ENCODE measurements at places on chromosomes 7 and 10.

GRCh38 chr10:11018432-11018841, 765 bp downstream of the CELF2 start:
- no peak for DNase-seq

DNA sequence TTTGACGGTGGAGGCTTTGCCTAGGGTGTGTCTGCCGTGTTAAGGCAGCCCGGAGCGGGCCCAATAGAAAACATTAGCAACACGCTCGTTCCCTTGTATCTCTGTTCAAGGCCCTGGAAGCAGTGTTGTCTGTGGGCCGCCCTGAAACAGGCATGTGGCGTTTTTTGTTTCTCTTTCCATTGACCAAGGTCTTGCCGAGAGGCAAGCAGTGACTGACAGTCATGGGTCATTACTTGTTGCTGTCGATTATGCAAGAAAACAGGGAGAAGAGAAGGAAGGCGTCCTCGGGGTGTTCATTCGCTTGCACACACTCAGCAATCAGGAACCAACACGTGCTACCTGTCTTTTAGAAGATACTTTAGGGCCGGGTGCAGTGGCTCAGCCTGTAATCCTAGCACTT, 92.5 kb downstream of the EZH2 start:
- DNase-seq, result no peak

- DNase-seq, result no peak
These were observed 272.4 kb upstream of the CELF2 start for GRCh38 chr10:10745291-10745690.

DNA sequence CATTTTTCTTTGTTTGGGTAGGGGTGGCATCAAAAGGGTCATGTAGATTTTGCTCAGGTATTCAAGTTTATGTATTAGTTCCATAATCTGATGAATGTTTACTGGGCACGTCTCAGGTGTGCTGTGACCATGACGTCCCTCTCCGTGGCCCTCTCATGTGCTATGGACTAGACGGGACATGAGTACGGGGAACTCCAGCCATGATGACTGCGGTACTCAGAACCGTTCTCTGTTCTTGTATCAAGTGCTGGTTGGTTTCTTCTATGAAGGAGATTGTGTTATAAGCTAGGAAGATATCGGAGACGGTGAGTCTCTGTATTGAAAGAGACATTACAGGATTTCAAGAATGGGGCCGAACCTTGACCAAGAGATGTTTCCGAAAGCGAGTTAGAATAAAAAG, 116.5 kb upstream of the ADARB2 start:
- DNase-seq, result no peak

- DNase-seq, result no peak
These were observed 95.9 kb upstream of the UNC5B start for GRCh38 chr10:71116426-71116825.

DNA sequence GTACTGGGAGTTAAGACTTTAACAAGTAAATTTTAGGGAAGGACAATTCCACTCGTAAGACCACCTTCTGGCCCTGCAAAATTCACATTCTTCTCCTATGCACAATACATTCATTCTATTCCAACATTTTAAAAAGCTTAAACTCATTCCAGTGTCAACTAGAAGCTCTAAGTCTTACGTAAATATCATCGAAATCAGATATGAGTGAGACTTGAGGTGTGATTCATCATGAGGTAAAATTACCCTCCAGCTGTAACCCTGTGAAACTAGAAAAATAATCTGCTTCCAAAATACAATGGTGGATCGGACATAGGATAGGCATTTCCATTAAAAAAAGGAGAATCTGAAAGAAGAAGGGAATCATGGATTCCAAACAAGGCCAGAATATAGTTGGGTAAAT, 370.3 kb downstream of the CDC14C start:
- no peak for DNase-seq

DNA sequence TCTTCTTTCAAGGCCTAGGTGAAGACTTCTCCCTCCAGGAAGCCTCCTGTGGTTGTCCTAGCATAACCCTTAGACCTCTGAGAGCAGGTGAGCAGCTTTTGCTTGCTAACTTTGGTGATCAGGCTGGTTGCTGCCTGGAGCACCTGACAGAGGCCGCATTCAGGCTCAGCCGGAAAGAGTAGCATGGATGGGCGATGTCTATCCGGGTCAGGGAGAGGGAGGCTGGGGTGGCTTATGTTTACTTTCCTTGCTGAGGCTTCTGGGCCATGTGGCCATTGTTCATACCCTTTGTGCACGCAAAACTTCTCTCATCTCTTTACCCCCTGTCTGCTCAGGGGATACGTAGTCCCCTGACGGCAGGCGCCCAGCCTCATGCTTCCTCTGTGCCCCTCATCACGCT, 27.4 kb upstream of the PCBD1 start:
- no peak for DNase-seq

DNA sequence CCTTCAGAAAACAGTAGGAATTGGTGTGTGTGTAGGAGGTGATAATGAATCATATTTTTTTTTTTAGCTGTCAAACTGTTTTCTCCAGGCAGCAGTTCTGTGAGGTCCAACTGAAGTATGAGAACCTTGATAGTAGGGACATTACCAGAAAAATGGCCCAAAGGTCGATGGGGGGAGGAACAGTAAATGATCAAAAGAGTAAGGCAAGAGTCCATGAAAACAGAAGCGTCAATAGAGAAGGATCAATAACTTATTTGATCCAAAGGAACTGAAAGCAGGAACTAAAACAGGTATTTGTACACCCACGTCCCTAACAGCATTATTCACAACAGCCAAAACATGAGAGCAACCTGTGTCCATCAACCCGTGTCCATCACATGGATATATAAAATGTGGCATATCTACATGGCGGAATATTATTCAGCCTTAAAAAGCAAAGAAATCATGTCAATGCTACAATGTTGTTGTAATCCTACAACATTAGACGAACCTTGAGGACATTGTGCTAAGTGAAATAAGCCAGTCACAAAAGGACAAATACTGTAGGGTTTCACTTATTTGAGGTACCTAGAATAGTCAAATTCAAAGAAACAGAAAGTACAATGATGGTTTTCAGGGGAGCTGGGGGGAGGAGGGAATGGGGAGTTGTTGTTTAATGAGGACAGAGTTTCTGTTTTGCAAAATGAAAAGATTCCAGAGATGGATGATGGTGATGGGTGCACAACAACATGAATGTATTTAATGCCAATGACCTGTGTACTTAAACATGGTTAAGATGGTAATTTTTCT, 214.0 kb upstream of the KLF14 start:
- peak; percentile 56 for DNase-seq

DNA sequence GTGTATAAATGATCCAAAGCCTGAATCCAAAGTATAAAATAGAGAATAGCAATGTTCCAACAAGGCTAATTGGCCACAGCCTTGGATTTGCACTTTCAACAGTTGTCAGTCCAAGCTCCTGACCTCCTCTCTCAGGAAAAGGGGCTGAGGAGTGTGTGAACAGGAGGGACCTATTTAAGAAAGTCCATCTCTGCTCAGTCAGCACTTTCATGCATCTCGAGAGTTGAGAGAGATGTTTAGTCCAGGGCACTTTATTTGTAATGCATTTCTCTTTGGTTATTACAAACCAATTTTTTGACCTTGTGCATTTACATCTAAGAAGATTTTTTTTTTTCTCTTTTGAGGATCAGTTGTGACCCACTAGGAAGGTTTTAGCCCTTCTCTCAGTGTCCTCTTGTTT, 244.2 kb downstream of the CREB5 start:
- no peak for DNase-seq

GRCh38 chr10:51718804-51719291, 19.5 kb upstream of the CSTF2T start:
- DNase-seq, result no peak

- no peak for DNase-seq
These were observed 99.4 kb upstream of the CTTNBP2 start for GRCh38 chr7:117972606-117973005.

GRCh38 chr10:106566873-106567272, 597.6 kb downstream of the SORCS1 start:
- no peak for DNase-seq

- no peak for DNase-seq
These were observed 29.9 kb upstream of the MPP7 start for GRCh38 chr10:28332726-28333125.

- DNase-seq, result no peak
These were observed 156.3 kb downstream of the POLR1F start for GRCh38 chr7:19552576-19552975.

DNA sequence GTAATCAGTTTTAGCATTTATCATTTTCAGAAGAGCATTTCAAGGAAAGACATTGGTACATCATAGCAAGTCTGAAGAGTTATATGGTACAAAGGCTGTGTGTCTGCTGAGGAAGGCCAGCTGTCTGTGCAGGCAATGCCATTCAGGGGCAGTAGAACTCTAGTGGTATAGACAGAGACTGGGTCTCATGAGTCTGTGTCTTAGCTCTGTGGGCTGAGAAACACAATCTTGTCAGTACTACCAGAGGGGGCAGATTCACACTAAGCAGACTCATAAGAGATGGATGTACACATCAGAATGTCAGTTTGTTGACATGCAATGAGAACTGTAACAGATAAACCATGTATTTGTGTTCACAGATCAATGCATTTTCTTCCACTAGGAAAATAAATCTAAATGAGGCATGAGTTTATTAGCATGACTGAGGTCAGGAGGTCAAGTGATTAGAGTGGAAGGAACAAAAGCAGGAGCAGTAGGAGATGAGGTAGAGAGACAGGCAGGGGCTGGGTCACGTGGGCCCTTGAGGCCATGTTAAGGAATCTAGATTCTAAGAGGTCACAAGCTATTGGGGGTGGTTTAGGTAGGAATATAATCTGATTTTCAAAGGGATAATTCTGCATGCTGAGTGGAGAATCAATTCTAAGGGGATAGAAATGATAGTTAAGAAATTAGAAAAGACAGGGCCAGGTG, 7.5 kb upstream of the GGCT start:
- DNase-seq, result no peak

DNA sequence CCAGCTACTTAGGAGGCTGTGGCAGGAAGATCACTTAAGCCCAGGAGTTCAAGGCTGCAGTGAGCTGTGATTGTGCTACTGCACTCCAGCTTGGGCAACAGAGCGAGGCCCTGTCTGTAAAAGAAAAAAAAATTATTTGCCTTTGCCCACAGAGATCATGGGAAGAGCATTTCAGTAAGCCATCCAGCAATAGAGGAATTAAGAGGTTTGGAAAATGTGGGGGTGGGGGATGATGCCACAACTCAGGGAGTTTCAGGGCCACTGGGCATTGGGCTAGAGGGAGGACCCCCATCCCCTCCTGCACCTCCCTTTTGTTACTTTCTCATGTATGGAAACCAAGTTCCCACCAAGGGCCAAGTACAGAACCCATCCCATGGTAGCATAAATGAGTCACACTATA, 38.4 kb downstream of the SVIL start:
- no peak for DNase-seq

DNA sequence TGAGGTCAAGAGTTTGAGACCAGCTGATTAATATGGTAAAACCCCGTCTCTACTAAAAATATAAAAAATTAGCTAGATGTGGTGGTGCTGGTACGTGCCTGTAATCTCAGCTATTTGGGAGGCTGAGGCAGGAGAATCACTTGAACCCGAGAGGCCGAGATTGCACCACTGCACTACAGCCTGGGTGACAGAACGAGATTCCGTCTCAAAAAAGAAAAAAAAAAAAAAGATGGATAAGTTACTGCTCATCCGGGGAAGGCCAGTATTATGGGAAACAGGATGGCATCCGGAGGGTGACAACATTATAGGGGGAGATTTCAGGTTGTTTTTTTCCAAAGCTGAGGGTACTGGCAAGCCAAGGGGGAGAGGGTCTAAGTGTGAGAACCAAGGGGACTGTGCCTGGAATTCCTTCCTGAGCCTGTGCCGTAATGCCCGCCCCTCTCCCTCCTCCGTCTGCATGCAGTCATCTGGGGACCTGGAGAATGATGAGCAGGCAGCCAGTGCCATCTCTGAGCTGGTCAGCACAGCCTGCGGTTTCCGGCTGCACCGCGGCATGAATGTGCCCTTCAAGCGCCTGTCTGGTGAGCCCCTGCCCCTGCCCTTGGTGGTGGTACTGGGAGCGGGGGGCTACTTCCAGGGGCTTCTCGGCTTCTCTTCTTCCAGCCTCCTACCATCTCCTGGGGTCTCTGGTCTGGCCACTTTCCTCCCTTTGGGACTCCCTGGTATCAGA, 4.4 kb downstream of the LAMTOR4 start:
- DNase-seq, result no peak

GRCh38 chr10:75121322-75121721, 9.9 kb downstream of the SAMD8 start:
- no peak for DNase-seq

DNA sequence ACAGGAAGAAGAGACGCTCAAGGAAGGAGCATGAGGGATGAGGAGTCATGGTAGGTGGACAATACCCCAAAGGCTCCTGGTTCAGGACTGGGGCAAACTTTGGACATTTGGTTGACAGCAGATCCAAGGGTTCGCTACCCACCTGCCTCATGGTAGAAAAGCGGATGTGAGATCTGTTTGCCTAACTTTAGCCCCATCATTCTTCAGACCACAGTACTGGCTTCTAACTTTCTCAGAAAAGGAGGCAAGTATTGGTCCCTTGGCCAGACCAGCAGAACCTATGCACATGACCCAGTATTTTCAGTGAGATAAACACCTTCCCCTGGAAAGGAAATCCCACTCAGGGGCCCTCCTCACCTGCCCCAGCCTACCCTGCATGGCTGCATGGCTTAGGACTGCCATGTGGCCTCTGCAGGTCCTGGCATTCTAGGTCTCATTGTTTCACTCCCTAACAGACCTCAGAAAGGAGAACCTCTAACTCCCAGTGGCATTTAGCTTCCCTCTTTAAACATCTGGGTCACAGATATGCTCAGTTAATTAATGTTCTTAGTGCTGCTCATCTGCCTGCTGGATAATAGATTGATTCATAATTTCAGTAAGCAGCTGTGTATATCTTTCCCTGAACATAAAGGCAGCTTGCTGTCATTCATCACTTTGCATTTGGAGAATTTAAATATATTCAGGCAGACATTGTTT, 574.1 kb downstream of the GALNT17 start:
- no peak for DNase-seq

DNA sequence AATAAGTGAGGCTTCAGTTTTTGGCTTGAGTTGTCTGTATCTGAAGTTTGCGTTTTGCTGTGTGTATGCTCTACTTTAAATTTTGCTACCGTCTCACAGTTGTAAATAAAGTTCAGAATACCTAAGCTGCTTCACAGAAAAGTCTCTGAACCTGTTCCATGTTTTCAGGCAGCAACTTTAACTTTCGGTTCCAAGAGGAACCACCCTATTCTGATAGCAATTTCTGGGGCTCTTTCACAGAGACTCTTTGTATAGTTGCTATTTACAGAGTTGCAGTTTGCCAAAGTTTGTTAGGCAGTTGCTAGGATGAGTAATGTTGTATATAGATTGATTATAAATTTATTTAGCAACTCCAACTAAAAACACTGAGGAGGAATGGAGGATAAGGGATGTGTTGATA, 5.7 kb downstream of the FAM221A start:
- DNase-seq, result no peak

- no peak for DNase-seq
These were observed 320.5 kb downstream of the MAGI2 start for GRCh38 chr7:79132844-79133451.

- no peak for DNase-seq
These were observed 217.7 kb upstream of the KCND2 start for GRCh38 chr7:120055300-120055699.

GRCh38 chr7:28065721-28066285, 114.8 kb downstream of the JAZF1 start:
- no peak for DNase-seq

All from CD4-positive, alpha-beta memory T cell (primary cell).